ENCODE measurements at places on chromosomes 4 and X. TPM values are rescaled to one million over a fixed set of nuclear protein-coding genes. Genes with fewer than 3 reads are reported as not detected.

The PHKA1 gene
- polyA plus RNA-seq: 7.7 TPM

- DNase-seq: no peak
Observed at GRCh38 chrX:39175418-39176057, 374.3 kb downstream of the MID1IP1 start.

The GAGE12C gene
- not detected for polyA plus RNA-seq

The PRRG3 gene
- polyA plus RNA-seq: 5.0 TPM

The ZNF630 gene
- polyA plus RNA-seq: 2.1 TPM

- no peak for DNase-seq
Observed at GRCh38 chr4:186134861-186135260, 30.4 kb downstream of the FAM149A start.

The MAGEA2 gene
- polyA plus RNA-seq: 2.4 TPM

DNA sequence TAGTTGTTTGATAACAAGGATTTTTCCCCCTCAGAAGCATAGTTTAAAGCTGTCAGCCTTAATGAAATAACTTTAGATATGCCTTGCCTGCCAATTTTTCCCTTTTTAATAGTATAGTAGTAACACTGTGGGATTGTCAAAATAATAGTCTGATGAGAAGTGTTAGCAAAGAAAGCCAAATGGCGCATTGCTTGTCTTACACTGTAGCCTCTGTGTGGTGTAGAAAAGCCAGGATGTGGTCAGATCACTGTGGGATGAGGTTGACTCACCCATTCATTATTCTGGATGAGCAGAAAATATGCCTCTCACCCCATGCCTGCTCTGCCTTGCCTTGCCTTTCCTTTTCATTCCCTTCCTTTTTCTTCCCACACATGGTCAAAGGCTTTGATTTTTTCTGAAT is 257.8 kb upstream of the NRK start:
- no peak for DNase-seq

- no peak for DNase-seq
Observed at GRCh38 chrX:115958687-115959359, 211.7 kb upstream of the AGTR2 start.

DNA sequence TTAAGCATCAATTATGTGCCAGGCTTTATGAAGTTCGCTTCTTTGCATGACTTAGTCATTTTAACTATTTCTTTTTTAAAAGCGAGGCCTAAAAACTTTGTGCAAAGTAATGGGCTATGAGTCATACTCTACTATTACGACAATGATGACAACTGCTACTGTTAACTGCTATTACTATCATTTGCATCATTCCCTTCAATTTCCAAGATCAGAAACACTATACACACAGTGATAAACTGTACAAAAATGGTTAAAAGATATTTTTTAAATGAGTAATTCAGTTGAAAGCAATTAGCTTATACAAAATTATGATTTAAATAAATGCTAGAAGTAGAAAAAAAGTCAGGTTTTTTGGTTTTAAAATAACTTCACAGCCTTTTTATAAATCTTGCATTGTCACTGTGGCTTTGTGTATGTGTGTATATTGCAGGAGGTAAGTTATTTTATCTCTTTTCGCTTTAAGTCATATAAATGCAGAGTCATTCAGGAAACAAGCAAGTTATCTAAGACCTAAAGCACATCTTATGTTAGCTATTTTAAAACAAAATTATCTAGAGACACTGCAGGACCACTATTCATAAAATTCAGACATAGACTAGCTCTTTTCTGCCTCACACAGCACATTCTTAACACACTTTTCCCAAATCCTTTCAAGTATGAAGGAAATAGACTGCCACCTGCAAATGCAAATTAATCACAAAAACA is 18.5 kb upstream of the CXCL3 start:
- no peak for DNase-seq

DNA sequence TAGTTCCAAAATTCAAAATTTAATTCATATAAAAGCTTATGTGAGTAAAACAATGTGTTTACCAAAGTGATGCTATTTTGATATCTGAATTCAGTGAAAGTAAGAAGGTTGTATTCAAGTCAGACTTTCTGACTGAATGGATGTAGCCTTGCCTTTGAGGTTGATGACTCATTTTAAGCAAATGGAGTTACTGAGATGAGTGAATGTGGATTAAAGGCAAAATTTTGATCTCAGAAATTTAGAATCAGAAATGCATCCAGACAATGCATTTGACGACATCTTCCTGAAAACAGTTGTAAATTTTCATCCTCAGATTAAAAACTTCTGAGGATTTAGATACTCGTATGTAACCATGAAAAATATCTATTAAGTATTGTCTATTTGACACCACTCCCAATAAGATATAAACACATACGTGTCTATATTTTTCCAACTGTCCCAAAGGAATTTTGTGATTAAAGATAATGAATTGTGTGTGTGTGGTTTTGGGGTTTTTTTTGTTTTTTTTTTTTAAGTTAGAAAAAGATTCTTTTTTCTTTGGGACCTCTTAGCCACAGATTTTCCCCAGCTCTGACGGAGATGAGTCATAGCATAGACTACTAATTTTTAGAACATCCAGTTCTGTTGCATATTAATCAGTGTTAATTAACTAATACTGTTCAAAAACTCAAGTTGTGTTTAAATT is 34.4 kb downstream of the NFKB1 start:
- no peak for DNase-seq

DNA sequence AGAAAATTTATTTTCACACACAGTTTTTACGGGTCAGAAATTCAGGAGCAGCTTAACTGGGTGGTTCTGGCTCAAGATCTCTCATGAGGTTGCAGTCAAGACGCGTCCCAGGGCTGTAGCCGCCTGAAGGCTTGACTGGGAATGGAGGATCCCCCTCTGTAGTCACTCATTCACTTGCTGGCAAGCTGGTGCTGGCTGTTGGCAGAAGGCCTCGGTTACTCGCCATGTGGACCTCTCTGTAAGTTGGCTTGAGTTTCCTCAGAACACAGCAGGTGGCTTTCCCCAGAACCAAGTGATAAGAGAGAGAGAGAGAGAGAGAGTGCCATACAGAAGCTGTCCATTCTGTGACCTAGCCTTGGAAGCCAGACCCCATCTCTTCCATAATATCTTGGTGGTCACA is 132.8 kb downstream of the DCLK2 start:
- DNase-seq: peak; percentile 82

All from brain (organoid and tissue), 16 donors.